ENCODE measurements at places on chromosomes 4 and X. TPM values are rescaled to one million over a fixed set of nuclear protein-coding genes. Genes with fewer than 3 reads are reported as not detected.

Gene TEX13A
- total RNA-seq, result not detected

Gene SULT1B1
- 3.3 TPM for total RNA-seq

Gene ARHGAP10
- total RNA-seq, result 129 TPM

Gene SLC6A8
- total RNA-seq, result 27.2 TPM

Gene SLC6A14
- total RNA-seq, result not detected

Gene TBC1D8B
- total RNA-seq, result 6.4 TPM
